ENCODE measurements at places on chromosomes 3 and 15.

DNA sequence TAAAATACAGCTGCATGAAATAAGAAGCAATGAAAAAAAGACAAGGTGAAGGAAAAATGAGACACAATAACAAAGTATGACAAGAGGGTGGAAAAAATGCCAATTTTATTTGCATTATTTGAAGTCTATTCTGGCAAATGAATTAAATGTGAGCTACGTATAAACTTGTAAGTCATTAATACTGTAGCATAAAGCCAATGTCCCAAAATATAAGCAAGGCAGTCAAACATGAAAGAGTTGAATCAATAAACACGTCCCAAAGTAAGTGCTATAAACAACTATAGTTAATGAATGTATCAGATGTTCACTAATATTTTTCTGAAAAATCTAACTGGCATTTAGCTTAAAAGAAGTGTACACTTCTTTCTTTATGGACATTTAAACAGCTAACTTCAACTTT lies 481.9 kb downstream of the ROBO1 start:
- no peak for DNase-seq

DNA sequence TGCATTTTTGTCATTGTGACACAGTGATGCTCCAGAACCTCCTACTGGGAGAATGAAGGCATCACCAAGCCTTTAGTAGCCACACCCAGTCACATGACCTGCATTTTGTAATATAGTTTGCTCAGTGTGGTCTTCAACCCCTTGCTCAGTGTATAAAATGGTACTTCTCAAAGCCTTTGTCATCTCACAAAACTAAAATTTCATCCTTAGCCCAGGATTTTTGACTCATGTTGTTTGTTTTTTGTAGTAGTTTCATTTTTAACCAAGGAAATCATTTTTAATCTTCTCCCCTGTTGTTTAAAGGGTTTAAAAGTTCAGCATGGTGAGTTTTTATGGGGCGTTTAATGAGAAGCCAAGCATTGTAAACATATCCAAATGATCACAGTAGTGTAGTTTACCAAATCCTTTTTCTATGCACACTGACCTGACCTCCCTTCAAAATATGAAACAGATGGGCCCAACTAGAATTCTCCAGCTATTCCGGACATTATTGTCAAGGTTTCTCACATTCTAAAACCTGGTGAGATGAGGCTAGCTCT lies 123.5 kb upstream of the IL12A start:
- DNase-seq, result no peak

GRCh38 chr3:189094539-189094938 lies 77.2 kb upstream of the TPRG1 start:
- no peak for DNase-seq

- DNase-seq, result no peak
Observed at GRCh38 chr3:134464064-134464688, 21.6 kb downstream of the ANAPC13 start.

- peak; percentile 90 for DNase-seq
Observed at GRCh38 chr3:72043204-72044133, 258.5 kb upstream of the PROK2 start.

GRCh38 chr15:85314633-85315032 lies 65.8 kb upstream of the AKAP13 start:
- DNase-seq, result no peak

GRCh38 chr3:5115506-5116162 lies 6.5 kb upstream of the ARL8B start:
- DNase-seq, result no peak

GRCh38 chr3:73592154-73593144 lies 32.3 kb downstream of the PDZRN3 start:
- no peak for DNase-seq

- DNase-seq, result no peak
Observed at GRCh38 chr3:111335512-111336303, 206.3 kb upstream of the CD96 start.

DNA sequence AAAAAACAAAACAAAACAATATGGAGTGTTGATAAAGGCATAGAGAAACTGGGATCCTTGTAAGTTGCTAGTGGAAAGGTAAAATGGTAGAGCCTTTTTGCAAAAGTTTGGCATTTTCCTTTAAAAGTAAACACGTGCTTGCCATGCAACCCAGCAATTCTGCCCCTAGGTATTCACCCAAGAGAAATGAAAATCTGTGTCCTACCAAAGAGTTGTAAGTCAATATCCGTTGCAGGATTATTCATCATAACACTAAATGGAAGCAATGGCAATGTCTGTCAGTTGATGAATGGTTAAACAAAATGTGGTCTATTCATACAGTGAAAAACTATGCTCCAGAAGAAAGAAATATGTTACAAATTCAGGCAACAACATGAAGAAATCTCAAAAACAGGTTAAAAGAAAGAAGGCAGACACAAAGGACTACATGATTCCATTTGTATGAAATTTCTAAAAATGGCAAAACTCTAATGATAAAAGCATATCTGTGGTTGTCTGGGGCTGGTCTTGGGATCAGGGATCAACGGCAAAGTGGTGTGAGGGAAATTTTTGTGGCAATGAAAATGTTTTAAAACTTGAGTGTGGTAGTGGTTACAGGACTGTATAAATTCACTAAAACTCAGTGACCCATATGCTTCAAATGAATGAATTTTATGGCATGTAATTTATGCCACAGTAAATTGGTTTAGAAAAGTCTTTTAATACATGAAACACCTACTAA lies 229.6 kb downstream of the OPA1 start:
- DNase-seq, result no peak

DNA sequence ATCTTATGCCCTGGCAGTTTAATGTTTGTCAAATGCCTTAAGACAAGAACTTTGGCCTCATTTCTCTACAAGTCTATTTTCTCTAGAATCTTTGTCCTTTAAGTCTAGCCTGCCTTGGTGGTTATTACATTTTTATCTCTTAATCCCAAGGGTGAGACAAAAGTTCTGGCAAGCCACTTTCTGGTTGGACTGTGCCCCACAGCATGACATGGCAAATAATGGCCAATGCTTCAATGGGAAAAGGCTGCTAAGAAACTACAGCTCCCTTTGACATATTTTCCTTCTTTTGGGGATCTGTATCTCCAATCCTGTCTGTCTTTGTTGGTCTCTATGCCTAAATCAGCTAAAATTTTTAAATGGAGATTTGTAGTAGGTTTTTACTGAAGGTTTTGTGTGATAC lies 181.6 kb upstream of the MBNL1 start:
- no peak for DNase-seq

GRCh38 chr3:170808041-170808440 lies 62.0 kb downstream of the RPL22L1 start:
- no peak for DNase-seq

GRCh38 chr3:194785315-194785714 lies 99.6 kb downstream of the FAM43A start:
- DNase-seq, result no peak

- DNase-seq, result no peak
Observed at GRCh38 chr3:74489050-74489792, 125.2 kb downstream of the CNTN3 start.

- DNase-seq, result no peak
Observed at GRCh38 chr3:129514563-129514962, 13.9 kb upstream of the RHO start.

DNA sequence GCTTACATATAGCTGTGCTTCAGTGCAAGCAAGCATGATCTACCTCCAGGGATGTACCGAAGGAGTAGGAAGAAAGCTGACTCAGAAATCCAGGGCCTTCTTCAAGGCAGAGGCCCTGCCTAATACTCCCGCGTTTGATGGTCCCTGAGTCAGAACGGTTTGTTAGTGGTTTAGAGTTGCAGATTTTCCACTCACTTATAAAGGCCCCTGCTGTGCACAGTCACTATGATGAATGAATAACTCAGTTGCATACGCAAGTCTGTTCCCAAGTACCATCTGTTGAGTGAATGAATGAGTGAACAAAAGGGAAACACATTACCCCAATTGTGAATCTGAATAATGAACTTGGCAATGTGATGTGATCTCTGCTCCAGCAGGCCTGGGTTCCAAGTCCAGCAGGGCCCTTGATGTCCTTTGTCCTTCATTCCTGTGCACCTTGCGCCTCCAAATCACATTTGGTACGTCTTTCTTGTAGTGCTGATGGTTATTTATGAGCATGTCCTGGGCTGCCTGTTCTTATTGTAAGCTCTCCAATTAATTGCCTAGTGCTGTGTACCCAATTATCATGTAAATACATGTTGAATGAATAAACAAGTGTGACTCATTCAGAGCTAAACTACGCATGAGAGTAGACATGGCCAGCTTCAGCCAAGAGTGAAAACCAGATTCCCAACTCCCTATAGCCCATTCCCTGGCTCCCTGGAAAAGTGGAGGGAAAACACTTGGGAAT lies 85.3 kb upstream of the LIMD1 start:
- DNase-seq, result no peak

GRCh38 chr3:126657901-126658300 lies 3.0 kb upstream of the TXNRD3 start:
- DNase-seq, result no peak

GRCh38 chr3:151827816-151828215 lies 13.9 kb downstream of the AADAC start:
- DNase-seq, result no peak

- DNase-seq, result no peak
Observed at GRCh38 chr3:72260588-72260910, 475.6 kb upstream of the PROK2 start.

GRCh38 chr3:41881233-41881821 lies 80.6 kb downstream of the ULK4 start:
- peak; percentile 64 for DNase-seq

- peak; percentile 69 for DNase-seq
Observed at GRCh38 chr3:107574650-107575049, 51.9 kb downstream of the BBX start.

- DNase-seq, result peak; percentile 92
Observed at GRCh38 chr3:112858410-112859069, 11.9 kb upstream of the CD200R1L start.

DNA sequence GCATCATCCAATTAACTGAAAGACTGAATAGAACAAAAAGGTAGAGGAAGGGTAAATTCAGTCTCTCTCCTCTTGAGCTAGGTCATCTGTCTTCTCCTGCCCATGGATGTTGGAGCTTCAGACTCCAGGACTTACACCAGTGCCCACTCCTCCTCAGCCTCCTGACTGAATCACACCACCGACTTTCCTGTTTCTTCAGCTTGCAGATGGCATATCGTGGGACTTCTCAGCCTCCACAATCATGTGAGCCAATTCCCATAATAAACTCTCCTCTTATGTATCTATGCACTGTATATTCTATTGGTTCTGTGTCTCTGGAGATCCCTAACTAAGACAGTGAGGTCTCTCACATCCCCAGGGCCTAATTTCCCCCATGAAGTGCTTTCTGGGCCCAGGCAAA lies 140.4 kb downstream of the CD47 start:
- no peak for DNase-seq

DNA sequence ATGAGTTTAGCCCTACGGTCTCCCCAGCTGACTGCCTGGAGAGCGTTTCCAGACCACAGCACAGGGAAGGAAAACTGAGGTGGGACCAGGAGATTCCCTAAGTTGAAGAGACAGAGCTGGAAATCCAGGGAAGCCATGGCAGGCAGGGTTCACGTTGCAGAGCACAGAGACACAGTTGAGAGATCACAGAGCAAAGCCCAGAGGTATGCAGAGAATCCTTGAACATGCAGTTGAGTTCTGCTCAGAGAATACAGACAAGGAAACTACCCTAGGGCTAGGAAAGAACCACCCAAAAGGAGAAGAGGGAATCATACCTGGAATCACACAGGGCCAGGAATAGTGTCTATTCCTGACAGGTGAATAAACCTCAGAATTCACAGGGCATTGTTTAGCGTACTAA lies 14.3 kb downstream of the SLC28A1 start:
- no peak for DNase-seq

- no peak for DNase-seq
Observed at GRCh38 chr15:85313339-85313738, 67.1 kb upstream of the AKAP13 start.

DNA sequence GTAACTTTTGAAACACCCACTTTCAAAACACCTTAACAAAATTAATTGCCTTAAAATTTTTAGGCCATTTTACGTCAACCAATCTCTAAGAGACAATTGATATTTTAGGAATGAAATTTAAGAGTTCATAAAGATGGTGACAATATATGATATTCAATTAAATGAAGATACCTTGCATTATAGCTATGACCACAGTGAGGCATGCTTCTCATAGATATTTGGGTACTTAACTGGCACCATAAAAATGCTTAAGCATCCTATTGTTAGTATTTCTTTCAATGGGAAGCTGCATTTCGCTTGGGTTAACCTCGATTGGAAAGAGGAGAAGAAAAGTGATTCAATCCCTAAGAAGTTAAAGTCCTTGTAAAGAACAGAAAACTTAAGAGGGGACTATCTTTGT lies 209.0 kb downstream of the GAP43 start:
- no peak for DNase-seq

DNA sequence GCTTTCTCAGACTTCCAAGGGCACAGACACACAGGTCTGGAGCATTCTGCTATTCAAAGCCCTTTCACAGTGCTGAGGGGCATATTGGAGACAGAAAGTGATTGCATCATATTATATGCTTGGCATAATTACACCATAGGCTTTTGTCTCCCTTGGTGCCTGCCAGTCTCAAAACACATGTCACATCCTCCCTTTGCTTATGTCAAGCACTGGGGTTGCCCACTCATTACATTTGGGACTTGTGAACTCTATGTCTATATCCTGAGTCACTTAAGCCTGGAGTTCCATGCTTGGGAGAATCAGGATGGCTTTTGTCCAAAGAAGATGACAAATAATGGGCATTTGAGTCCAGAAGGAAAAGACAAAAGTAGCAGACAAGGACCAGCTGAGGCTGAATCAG lies 12.3 kb upstream of the PDZRN3 start:
- DNase-seq, result no peak

DNA sequence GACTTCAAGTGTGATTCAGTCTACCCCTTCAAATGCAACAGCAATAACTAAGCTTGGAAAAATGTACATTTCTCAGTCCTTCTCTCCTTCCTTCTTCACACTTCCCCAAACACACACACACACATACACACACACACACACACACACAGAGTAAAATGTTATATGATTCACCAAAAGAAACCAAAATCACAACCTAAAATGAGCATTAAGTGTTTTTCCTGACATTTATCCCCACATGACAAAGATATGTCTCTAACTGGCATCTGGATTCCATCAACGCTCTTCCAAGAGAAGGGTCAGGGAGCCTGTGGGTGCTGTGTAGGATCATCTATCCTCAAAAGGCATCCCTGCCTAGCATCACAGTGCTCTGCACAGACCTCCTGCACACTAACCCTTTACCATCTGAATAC lies 21.0 kb downstream of the PDZRN3 start:
- DNase-seq, result no peak
